ENCODE measurements at places on chromosomes 13 and 19.

- DNase-seq = no peak
These were observed 158.1 kb downstream of the PCDH9 start for GRCh38 chr13:67071918-67072598.

DNA sequence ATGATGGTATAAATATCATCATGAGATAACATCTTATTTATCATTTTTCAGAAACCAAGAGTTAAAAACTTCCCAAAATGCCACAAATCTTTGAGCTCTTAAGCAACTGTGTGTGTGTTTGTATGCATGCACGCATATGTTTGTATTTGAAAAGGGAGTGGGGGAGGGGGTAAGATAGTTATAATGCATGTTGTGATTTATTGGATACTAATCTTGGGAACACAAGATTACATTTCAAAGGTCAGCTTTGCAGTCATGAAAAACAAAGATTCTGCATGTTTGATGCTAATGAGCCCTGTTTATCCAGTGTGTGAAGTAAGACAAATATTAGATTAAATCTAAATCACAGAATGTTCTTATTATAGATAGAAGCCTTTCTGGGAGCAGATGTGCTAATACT, 355.9 kb downstream of the DCT start:
- no peak for DNase-seq

- DNase-seq = no peak
These were observed 26.0 kb downstream of the OBI1 start for GRCh38 chr13:78632996-78633395.

GRCh38 chr19:44955505-44956439, 592 bp downstream of the CLPTM1 start:
- DNase-seq = no peak

- DNase-seq = no peak
These were observed 12.4 kb upstream of the SULT2B1 start for GRCh38 chr19:48539503-48540096.

DNA sequence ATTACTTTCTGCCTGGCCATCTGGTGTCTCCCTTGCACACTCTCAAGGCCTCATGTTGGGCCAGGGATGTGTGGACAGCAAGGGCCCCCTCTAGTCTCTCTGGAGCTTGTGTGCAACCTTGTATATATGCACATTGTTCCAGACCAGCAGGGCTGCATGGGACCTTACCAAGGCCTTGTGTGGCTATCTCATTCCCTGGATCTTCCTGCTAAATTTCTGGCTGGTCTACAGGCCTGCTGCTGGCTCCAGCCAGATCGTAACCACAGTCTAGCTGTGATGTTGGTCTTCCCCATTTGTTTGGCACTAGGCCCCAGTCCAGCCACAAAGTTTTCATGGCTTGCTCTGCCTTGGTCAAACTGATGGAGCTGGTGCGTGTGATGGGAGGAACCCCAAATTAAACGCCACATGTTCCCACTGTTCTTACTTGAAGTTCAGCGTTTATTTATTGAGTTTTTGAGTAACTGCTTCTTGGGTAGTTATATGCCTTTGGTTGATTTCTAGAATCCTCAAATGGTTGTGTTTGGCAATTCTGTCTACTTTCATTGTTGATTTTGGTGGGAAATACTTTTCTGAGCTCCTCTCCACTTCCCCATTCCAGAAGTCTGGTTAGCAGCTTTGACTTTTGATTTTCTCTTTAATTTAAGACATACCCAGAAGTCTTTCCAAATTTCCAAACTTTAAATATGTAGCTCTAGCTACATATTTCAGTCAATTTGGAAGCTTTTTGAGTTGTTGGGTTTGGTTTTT, 56.4 kb downstream of the SIPA1L3 start:
- no peak for DNase-seq

GRCh38 chr13:26895808-26896466, 135.4 kb upstream of the GPR12 start:
- no peak for DNase-seq

- no peak for DNase-seq
These were observed 36.0 kb upstream of the POU2F2 start for GRCh38 chr19:42168206-42168605.

GRCh38 chr13:70568571-70568970, 460.3 kb upstream of the KLHL1 start:
- DNase-seq = peak; percentile 40

- no peak for DNase-seq
These were observed 152.6 kb downstream of the KLF12 start for GRCh38 chr13:73981595-73981994.

- DNase-seq = no peak
These were observed 280.1 kb upstream of the TMTC4 start for GRCh38 chr13:100954430-100955305.

Data from SW 1271 (cell line).